ENCODE measurements at places on chromosomes 11 and 22. TPM values are rescaled to one million over a fixed set of nuclear protein-coding genes. Genes with fewer than 3 reads are reported as not detected.
A peak's percentile ranks its signal among the peaks of the same experiment; 100 is the strongest.

GRCh38 chr11:118281284-118281683 lies 17.2 kb upstream of the MPZL2 start:
- DNase-seq: no peak

DNA sequence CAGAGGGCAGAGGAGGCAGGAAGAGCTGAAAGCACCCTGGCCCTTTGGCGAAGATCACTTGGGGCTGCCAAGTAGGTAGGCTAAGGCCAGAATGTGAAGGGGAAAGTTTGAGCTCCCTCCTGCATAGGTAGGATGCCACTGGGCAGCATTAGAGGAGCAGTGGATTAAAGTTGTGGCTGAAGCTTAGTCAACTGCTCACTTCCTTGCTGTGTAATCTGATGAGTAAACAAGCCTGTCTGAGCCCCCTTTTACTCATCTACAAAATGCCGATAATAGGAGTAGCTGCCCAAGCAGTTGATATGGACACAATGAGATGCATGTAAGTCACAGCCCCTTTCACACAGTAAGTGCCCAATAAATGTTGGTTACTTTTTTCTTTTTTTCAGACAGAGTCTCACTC lies 216.4 kb downstream of the MN1 start:
- no peak for DNase-seq

DNA sequence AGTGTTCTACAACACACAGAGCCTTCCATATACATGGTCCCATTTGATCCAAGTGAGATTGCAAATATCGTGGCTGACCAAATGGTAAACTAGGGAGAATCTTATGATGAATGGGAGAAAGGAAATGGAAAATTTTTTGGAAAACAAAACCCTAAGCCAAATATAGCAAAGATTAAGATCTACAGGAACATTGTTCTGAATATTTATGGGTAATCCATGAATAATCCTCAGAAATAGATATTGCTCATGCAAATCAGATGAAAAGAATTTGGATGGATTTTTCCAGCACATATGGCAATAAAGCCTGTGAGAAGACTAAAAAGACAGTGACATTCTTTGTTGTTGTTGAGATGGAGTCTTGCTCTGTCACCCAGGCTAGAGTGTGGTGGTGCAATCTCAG lies 21.7 kb upstream of the PRDM10 start:
- no peak for DNase-seq

GRCh38 chr11:120074076-120074475 lies 63.8 kb downstream of the TRIM29 start:
- no peak for DNase-seq

DNA sequence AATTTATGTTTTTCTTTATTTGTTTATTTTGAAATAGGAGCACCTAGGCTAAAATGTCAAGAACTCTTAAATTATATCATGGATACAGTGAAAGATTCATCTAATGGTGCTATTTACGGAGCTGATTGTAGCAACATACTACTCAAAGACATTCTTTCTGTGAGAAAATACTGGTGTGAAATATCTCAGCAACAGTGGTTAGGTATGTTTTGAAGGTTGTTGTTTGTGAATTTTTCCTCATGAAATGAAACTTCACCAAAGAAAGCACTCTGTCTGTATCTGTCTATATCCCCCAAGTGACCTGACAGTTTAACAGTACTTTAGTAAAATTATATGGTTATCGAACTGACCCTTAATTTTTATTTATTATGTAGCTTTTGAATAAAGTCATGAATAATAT lies 12.8 kb downstream of the ATM start:
- no peak for DNase-seq

The PRODH gene
- total RNA-seq: 5.8 TPM

The SLC22A6 gene
- total RNA-seq: not detected

The FOLR2 gene
- 18.9 TPM for total RNA-seq

DNA sequence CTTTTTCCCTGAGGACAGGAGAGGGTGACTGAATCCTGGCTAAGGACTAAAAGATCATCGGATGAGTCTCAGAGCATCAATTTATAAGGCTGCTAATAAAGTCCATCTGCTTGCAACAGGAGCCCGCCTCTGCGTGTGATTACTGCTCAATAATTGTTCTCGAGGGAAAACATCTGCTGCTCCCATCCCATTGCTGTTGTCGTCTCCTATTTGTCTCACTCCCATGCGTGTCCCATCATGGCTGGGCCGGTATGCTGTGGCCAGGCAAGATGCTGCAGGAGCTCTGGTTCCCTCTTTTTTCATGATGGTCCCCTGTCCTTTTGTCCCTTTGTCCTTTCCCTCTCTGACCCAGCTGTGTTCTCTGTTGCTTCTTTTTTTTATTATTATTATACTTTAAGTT lies 121.2 kb downstream of the SPATA19 start:
- DNase-seq: no peak

The CST6 gene
- total RNA-seq: 1.0 TPM

- DNase-seq: no peak
Measured at GRCh38 chr11:65416841-65417701, 5.5 kb upstream of the NEAT1 start.

DNA sequence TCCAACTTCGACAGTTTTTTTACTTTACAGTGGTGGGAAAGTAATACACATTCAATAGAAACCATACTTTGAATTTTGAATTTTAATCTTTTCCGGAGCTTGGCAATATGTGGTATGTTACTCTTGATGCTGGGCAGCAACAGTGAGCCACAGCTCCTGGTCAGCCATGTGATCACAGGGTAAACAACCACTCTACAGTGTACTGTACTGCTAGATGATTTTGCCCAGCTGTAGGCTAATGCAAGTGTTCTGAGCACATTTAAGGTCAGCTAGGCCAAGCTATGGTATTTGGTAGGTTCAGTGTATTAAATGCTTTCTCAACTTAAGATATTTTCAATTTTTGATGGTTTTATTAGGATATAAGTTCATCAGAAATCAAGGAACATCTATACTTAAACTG lies 48.7 kb upstream of the GRIK4 start:
- no peak for DNase-seq

DNA sequence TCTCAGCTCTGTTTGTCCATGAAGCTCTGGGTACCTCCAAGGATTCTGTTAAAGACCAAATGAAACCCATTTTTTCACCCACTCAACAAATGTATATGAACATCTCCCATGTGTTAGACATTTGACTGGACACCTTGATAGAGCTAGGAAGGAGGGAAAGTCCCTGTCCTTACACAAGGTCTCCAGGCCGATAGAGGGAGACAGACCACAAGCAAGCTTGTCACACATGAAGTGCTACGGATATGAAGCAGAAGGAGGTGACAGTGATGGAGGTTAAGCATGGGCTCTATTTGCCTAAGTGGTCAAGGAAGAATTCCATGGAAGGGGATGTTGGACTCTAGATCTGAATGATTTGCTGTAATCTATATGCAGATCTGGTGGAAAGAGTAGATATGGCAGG lies 138.5 kb downstream of the MYO18B start:
- DNase-seq: no peak

DNA sequence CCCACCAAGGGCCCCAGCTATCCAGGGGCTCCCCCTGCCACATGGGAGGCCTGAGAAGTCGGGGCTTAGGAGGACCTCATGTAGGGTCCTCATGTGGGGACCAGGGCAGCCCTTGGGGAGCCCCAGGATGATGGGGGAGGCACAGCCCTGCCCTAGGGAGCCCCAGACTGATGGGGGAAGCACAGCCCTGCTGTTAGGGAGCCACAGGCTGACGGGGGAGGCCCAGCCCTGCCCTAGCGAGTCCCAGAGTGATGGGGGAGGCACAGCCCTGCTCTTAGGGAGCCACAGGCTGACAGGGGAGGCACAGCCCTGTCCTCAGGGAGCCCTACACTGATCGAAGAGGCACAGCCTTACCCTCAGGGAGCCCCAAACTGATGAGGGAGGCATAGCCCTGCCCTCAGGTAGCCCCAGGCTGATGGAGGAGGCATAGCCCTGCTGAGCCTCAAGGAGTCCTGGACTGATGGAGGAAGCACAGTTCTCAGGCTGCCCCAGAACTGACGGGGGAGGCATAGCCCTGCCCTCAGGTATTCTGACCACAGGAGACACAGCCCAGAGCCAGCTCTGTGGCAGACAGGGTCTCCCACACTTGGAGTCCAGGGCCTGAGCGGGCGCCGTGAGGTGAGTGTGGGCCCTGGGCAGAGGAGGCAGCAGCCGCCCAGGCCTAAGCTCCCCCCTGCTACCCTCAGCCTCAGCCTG lies 10.8 kb downstream of the PRR33 start:
- no peak for DNase-seq

The ZNF214 gene
- 4.1 TPM for total RNA-seq

The ANGPTL5 gene
- total RNA-seq: 0.09 TPM

The UBTFL1 gene
- not detected for total RNA-seq

DNA sequence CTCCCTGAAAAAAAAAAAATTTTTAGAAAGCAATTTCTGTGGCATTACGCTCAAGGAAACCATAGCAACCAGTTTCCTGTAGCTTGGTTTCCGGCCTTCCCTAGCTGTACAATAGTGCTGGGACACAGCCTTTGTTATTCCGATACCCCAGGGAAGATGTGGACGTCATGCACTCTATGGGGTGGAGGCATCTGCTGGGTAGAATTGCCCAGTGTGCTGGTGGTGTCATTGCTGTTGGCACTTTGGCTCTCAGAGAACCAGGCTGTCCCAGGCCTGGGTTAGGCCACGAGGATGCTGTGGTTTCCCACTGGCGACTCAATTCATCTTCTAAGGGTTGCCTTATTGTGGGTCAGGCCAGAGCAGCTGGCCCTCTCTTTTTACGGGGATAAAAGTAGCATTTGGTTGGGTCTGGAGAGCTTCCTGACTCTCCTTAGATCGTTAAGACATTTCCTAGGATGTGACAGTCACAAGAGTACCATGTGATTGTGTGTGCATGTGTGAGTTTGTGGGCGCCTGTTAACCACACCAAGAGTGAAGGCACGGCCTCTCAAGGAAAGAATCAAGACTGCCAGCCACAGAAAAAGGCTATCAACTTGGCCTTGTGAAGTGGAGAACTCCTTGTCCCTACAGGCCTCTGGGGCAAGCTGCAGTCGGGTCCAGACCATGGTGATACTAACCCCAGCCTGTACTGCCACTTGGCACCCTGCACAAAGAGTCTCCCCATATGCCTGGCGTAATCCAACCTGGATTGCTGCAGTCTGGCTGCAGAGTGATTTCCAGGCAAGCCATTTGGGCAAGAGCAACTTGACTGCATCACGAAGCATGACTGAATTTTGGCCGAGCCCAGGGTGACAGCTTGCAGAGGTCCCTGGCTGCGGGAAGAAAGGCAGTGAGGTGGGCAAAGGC lies 35.9 kb upstream of the NAV2 start:
- DNase-seq: no peak

GRCh38 chr22:34914846-34915245 lies 151.1 kb upstream of the ISX start:
- DNase-seq: no peak

DNA sequence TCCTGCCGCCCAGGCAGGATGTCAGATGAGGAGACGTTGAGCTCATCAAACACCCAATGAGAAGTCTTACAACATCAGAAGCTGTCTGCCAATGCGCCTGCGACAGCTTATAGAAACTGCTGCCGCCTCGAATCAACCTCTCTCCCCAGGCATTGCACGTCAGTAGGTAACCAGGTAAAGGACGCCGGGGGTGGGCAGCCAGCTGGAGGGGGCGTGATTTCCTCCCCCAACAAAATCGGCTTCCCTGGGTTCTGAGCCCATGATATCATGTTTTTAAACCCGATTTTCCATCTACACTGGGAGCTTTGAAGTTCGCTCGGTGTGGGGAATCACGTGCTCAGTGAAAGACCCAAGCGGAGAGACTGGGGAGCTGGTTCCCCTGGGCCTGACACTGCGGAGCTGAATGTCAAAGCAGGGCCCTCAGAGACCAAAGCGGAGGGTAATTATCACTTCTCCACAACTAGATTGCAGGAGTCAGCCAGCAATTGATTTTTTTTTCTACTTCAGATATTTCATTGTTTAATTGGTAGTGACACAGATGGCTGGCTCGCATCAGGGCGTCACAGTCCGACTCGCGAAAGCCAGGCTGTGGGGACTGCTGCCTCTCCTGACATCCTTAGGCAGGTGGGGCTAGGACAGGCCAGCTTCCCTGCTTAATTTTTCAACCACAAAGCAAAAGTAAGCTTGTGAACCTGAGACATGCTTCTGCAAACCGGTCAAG lies 15.4 kb downstream of the FAM83F start:
- DNase-seq: peak; percentile 39

DNA sequence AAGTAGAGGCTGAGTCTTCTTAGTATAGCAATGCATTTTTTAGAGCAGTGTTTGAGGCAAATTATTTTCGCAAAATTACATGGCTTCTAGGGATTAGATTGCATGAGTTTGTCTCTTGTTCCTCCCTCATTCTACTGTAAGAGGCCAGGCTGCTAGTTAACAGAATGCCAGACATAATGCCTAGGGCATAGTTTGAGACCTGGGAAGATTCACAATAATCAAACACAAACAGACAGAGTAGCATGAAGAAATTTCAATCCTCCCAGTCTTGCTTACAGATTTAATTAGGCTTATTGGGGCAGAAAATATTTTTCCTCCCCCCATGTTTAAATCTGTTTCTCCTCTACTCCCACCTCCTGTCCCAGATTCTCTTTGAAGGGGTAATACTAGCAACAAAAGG lies 48.3 kb downstream of the ARHGEF12 start:
- DNase-seq: no peak

DNA sequence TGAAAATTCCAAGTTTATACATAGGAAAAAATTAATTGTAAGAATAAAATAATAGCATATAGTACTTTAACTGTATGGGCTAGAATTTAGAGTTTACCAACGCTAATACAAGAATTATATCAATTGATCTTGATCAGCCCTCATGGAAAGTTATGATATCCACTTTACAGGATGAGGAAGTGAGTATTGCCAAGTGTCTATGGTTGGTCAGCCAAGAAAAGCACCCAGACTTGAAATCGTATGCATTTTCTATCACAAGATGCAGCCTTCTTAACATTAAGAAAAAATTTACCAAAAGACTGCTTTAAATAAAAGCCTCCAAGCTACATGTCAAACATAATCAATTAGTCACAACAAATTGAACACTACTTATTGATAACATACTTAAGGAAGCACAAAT lies 53.0 kb downstream of the DDI1 start:
- DNase-seq: no peak

- DNase-seq: peak; percentile 80
Measured at GRCh38 chr11:119195680-119196079, 10.4 kb downstream of the NHERF4 start.

DNA sequence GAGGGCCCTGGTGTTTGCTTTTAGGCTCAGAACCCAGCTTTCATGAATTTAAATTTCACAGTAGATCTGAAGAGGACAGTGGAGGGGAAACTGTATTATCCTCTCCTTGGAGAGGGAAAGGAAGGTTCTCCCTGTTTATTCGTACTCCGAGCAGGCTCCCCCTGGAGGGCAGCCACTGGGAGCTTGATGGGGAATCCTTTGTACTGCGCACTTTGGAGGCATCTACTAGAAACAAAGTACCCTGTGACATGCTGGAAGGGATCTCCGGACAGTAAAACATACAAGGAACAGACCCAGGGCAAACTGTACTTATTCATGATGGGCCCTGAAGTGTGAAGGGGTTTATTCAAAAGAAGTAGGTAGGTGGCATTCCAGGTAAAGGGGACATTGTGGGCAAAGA lies 27.2 kb downstream of the NAV2 start:
- no peak for DNase-seq

DNA sequence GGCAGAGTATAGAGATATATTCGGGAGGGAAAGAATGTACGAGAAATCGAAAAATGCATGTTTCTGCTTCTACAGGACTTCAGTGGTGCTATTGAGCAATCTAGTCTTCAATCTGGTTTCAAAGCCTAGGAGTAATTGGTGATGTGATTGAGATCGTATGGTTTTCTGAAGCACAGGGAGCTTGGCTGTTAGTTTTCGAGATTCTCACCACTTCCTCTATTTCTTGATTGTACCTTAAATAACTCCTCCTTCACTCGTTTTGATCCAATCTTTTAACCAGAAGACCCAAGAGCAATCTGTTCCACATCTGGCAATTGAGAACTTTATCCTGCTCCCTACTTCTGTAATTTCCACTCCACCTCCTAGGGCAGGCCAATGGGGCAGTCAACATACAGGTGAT lies 518 bp downstream of the CCDC179 start:
- no peak for DNase-seq
